Type B pancreatic cell (in vitro differentiated cells): ENCODE measurements at places on chromosomes 1 and 21.

DNA sequence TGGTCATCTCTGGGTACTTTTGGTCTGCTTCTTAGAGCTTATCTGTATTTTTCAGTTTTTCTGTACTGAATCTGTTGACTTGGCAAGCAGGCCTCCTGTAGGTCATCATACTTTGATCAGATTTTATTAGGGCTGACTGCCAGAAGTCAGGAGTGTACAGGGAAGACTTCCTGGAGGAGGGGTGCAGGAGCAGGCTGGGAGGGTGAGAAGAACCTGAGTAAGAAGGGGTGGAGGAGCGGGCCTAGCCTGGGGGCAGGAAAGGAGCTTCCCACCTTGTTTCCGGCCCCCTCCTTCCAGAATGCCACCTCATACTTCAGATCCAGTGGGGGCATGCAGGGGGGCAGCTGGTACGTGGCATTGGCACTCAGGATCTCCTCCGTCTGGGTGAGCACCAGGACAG is 18.3 kb upstream of the IL22RA1 start:
- no peak for DNase-seq

GRCh38 chr1:99358770-99359169 is 94.5 kb downstream of the PLPPR4 start:
- no peak for DNase-seq

GRCh38 chr1:24502709-24503058 is at the start of gene RCAN3:
Gene RCAN3 (plus strand): TSS chr1:24502836. CDS start chr1:24514373, 11,537 bp downstream.
- peak; percentile 83 for DNase-seq

- DNase-seq: no peak
These were observed 101.6 kb downstream of the BRINP3 start for GRCh38 chr1:190376044-190376443.

GRCh38 chr1:116340506-116341231 is 32.4 kb upstream of the ATP1A1 start:
- DNase-seq: no peak

GRCh38 chr1:199687321-199687720 is 340.2 kb upstream of the NR5A2 start:
- no peak for DNase-seq

DNA sequence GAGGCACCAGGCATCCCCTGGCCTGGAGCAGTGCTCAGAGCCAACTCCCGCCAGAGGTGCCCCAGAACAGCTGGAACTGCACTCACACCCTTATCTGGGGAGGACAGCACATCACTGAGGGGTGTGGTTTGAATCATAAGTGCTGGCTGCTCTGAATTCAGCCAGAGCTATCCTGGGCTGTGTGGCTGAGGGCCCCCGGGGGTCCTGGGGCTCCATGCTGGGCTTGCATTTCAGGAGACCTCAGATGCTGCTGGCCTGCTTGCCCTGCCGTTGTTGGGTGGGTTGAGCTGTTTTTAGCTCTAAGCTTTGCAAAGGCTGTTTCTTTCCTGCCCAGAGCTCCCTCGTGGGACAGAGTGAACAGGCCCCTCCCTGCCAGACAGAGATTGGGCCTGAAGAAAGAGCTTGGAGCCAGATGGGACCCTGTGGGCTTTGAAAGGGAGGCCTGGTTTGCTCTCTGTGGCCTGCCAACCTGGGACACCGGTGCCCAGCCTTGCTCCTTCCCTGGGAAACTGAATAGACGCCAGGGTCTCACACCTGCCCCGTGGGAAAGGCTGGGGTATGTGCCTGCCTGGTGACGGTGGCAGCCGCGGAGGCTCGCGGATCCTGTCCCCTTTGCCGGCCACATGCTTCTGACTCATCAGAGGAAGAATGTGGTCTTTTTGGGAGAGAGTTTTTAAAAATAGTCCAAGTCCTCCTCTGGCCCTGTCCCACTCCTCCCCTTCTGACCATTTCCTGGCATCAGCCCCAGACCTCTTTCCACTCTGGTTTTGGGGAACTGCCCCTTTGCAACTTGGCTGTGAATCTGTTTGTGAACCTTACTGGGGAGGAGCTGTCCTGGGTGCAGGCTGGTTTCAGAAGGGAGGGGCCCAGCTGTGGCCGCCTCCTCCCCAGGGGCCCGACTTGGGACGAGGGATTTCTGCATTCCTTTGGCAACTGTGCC is 30.0 kb downstream of the ARHGEF10L start:
- DNase-seq: no peak

- DNase-seq: no peak
These were observed 19.7 kb upstream of the RAB4A start for GRCh38 chr1:229251185-229251584.

- no peak for DNase-seq
These were observed 87.7 kb upstream of the LYPLAL1 start for GRCh38 chr1:219085988-219086387.

- no peak for DNase-seq
These were observed 72.6 kb upstream of the SDC3 start for GRCh38 chr1:30981172-30981571.

- no peak for DNase-seq
These were observed 107.8 kb upstream of the WNT4 start for GRCh38 chr1:22250724-22251123.

GRCh38 chr1:173853074-173853473 is 14.7 kb downstream of the GAS5 start:
- no peak for DNase-seq

DNA sequence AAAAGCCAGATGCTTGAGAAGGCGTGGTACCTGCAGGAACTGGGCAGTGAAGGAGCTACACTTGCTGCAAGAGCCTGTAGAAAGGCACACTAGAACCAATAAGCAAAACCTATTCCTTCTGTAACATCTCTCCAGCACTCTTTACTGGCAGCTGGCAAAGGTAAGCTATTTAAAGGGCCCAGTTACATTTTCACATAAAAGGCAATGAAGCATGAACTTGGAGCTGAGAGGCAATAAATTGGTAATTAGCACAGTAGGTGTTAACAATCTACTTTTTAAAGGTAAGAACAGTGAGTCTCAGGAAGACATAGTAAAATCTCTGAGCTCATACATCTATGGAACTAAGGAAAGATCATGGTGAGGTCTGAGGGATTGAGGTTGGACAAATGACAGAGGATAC is 167.1 kb upstream of the OLFM3 start:
- DNase-seq: no peak

DNA sequence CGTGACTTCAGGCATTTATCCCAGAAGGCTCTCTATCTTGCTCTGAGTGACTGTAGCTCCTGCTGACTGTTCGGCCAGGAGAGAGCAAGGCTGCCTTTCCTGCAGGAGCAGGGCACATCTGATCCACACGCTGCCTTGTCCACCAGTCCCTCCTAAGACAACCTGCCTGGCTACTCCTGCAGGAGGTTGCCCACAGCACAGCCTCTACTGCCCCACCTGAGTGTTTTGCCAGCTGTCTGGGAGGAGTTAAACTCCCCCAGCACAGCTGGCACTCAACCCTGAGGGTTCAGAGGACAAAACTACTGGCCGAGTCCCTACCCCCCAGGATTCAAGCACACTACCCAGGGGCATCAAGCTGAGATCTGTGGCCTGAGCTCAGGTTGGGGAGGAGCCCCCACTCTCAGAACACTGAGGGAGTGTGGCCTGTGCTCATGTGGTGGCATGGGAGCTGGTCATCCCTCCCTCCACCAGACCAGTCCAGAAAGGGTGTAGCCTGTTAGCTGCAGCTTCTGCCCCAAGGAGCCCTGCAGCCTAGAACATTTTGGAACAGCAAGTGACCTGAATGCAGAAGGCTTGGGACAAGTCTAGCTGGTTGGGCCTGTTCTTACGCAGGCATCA is 237.3 kb downstream of the SLC44A5 start:
- no peak for DNase-seq
